ENCODE measurements at places on chromosomes 12 and 14.

DNA sequence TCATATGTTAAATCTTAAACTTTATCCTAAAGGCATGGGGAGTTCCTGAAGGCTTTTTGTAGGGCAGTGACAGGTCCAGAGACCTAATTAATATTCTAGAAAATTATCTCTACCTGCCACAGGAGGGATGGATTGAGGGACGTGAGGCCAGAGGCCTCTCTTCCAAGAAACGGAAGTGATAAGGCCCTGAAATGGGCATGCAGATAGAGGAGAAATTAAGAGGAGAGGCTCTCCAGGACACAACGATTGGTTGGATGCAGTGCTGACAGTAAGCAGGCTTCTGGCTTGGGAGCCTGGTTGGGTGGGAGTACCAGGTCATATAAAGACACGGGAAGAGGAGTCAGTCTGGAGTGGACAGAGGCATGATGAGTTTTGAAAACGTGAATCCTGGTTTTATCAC is 3.1 kb upstream of the BORCS5 start:
- DNase-seq = no peak

- DNase-seq = no peak
Observed at GRCh38 chr14:64817631-64818030, 62.1 kb downstream of the SPTB start.

GRCh38 chr12:56321027-56321426 is 5.2 kb upstream of the CNPY2 start:
- no peak for DNase-seq

GRCh38 chr14:31806249-31806648 is 245.0 kb downstream of the NUBPL start:
- no peak for DNase-seq

- no peak for DNase-seq
Observed at GRCh38 chr14:78508023-78508422, 337.9 kb downstream of the NRXN3 start.

DNA sequence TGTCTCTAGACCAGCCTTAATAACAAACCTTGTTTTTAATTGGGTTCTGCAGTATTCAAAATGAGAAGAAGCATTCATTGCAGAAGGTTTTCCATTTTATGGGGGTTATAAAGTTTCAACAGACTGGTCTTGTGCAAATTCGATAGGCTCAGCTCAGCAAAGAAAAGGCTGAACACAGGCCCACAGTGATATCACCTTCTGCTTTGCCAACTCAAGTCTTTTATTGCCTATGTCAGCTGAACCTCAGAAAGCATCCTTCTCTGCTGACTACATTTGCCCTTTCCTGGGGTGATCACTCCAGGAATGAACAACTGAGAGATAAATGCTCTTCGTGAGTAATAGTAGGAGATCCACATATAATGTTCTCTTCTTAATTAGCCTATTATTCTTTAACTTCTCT is 134.5 kb upstream of the CCDC175 start:
- no peak for DNase-seq
